T-cell (primary cell): ENCODE measurements at places on chromosomes 6 and 20. TPM values are rescaled to one million over a fixed set of nuclear protein-coding genes. Genes with fewer than 3 reads are reported as not detected.

DNA sequence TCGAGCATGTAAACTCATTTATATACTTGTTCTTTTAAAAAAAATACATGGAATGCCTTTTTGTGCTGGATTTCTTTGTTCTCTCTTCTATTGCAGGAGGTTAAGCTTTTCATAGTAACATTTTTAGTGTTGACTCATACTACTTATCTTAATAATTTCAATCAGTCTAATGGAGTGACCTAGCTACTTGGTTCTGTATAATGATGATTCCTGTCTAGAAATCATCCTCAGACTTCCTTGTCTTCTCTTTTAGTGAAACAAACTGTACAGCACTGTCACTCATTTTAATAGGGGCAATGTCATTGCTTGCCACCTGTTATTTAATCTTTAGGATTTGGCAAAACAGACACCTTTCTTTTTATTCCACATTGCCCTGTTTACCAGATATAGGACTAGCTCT, 62.3 kb downstream of the ADGRB3 start:
- no peak for DNase-seq

- DNase-seq = no peak
Observed at GRCh38 chr6:79416931-79417330, 120.3 kb downstream of the LCA5 start.

GRCh38 chr20:58651946-58652605, 993 bp downstream of the STX16 start:
- peak; percentile 61 for DNase-seq

- peak; percentile 13 for DNase-seq
Observed at GRCh38 chr6:71289039-71289801, 609 bp downstream of the OGFRL1 start.

DNA sequence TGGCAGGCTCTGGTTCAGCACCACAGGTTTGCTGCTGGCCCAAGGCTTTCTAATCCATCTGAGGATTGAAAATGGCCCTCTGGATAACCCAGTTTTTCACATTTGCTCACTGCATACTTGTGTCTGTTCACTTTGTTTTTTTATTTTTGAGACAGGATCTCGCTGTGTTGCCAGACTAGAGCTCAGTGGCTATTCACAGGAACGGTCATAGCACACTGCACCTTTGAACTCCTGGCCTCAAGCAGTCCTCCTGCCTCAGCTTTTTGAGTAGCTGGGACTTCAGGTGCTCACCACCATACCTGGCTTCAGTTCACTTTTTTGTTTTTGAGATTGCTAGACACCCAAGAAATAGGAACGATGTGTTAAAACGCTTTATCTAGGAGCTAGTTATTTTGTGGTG, 57.9 kb downstream of the ITCH start:
- DNase-seq = no peak

DNA sequence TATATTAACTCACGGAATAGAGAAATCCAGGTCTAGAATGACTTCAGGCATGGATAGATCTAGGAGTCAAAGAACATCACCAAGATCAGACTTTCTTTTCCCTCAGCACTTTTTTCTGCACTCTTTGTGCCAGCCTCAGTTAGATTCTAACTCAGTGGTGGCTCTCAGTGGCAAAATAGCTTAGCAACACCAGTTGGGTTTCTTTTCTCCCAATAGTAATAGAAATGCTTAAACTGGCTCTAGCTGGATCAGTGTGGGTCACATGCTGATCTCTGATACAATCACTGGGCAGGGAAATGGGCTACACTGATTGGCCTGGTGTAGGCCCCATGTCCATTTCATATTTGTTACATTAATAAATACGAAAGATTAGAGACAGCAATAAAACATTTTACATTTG, 44.2 kb upstream of the ARFGEF2 start:
- no peak for DNase-seq

GRCh38 chr6:106470811-106471210, 110.3 kb downstream of the CRYBG1 start:
- DNase-seq = no peak

GRCh38 chr6:138088326-138088762, 18.9 kb downstream of the PERP start:
- no peak for DNase-seq

DNA sequence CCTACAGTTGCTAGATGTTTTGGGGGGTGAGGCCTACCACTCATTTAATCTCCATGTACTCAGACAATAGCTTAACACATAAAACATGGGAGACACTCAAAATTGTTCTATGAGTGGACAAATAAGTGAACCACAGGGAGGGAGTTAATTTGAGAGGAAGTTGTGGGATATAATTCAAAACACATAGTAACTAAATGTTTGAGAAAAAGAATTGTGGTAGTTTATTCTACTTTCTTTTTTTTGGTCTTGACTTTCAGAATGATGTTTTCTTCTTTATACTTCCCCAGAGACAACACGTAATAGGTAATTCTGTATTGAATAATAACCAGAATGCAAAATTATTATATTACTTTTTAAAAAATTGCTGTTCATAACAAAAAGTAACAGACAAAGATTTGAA, 453.8 kb downstream of the RFPL4B start:
- no peak for DNase-seq

- no peak for DNase-seq
Observed at GRCh38 chr6:58419321-58419720, 1101.9 kb downstream of the PRIM2 start.

GRCh38 chr6:112109262-112109661, 21.9 kb downstream of the FAM229B start:
- no peak for DNase-seq

- DNase-seq = no peak
Observed at GRCh38 chr20:53890443-53891305, 179.7 kb downstream of the BCAS1 start.

DNA sequence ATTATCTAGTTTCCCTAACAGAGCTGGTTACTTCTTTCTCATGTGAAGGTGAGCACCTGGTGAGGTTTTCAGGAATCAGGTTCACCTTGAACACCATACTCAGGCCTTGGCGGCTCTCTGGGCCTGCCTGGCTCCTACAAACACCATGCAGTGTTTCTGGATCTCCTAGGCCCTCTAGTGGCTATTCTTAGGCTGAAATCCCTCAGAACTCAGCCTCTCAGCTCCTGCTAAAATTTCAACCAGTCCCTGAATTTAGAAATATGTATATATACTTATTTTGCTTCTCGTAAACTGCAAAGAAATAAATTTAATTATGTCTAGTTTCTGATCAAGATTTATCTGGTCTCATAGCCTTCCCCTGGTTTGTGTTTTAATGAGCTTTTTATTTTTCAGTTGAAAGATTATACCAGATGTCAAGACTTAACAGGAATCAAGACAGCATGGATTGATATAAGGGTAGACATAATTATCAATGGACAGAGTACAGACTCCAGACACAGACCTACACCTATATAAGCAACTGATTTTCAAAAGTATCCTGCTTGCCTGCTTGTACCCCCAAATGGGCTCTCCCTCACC, 55.9 kb downstream of the ANKEF1 start:
- peak; percentile 57 for DNase-seq

The PLEKHG1 gene
- 2.5 TPM for total RNA-seq

The OR2B2 gene
- not detected for total RNA-seq

The ERVFRD-1 gene
- 0.10 TPM for total RNA-seq

The FAM184A gene
- 6.4 TPM for total RNA-seq

The TMEM217 gene
- 0.58 TPM for total RNA-seq

The PLCB1 gene
- total RNA-seq = 10.7 TPM

The MRAP2 gene
- not detected for total RNA-seq

The PNPLA1 gene
- 0.20 TPM for total RNA-seq

The PRICKLE4 gene
- not detected for total RNA-seq
